ENCODE measurements at places on chromosomes 2 and 18.
A peak's percentile ranks its signal among the peaks of the same experiment; 100 is the strongest.

DNA sequence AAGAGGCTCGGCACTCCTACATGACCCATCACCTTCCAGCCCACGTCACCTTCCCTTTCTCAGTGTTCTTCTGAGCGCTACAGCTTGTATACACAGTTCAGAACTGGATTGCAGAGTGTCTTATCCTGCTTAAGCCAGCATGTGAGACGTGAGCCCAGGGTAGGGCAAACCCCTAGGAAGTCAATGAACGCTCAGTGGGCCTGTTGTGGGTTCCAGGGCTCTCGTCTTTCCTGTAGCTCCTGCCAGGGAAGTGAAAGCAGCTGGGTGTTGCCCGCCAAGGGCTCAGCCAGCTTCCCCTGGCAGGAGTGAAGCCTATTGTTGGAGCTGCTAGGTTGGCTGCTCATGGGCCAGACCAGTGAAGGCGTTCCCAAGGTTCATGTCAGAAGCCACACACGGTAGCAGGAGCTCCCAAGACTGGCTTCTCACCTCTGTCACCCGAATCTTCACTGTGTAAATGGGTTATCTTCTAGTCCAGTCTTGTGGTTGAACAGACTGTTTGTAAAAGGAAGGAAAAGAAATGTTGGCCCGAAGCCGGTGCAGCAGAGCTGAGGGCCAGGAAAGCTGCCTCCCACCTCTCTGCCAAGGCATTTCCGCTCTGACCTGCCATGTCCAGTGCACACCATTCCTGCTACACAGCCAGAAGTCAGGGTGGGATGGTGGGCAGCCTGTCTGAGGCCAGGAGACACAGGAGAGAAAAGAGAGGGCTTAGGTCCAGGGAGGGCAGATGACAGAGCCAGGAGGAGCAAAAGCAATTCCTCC is 69.6 kb upstream of the RMDN2 start:
- peak; percentile 81 for DNase-seq

GRCh38 chr2:82524826-82525225 is 1934.3 kb downstream of the SUCLG1 start:
- no peak for DNase-seq

- no peak for DNase-seq
Measured at GRCh38 chr2:152089238-152089637, 9.6 kb downstream of the CACNB4 start.

DNA sequence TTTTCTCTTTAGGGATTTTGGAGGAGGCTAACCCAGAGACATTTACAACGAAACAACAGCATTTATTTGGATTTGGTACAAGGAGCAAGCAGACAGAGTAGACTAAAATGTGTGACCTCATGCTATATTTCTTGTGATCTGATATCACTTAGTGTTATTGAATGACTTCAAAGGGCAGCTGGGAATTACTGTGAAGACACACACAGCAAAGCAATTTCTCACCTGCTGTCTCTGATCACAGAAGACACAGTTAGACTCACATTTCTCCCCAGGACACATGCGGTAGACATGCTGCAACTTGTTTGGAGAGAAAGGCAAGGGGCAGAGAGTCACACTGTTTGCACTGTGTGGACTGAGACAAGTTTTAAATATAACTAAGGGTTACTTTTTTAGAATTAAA is 67.5 kb downstream of the LTBP1 start:
- DNase-seq = no peak

DNA sequence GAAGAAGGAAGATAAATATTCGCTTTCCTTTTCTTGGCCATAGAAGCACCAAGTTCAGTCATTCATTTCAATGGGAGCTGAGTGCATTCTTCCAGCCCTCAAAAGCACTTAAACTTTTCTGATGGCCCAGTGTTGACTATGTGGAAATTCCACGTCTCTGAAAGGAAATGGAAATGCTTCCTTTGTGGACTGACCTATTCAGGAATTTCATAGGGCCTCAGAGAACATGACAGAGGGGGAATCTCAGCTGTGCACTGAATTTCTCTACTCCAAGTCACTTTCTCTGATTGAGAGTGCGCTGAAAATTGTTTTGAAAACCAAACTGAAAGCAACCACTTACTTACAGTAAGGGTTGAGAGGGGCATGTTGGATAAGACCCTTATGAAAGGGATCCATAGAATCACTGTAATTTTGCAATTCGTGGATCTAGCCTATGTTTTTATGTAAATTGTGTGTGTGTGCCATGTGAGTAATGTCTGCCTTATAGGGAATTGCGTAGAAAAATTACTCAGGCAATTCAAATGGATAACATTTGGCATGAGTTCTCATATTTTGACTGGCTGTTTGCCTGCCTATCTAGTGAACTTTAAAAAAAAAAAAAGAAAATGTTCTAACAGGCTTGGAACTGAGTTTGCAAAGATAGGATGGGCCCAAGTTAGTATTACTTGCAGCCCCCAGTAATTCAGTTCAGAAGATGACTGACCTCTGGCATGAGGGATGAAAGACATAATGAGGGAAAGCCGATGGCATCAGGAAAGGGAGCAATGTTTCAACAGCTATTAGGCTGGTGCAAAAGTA is 437.0 kb downstream of the PTPRM start:
- DNase-seq = no peak

GRCh38 chr2:20635675-20636584 is 15.0 kb downstream of the HS1BP3 start:
- peak; percentile 88 for DNase-seq

DNA sequence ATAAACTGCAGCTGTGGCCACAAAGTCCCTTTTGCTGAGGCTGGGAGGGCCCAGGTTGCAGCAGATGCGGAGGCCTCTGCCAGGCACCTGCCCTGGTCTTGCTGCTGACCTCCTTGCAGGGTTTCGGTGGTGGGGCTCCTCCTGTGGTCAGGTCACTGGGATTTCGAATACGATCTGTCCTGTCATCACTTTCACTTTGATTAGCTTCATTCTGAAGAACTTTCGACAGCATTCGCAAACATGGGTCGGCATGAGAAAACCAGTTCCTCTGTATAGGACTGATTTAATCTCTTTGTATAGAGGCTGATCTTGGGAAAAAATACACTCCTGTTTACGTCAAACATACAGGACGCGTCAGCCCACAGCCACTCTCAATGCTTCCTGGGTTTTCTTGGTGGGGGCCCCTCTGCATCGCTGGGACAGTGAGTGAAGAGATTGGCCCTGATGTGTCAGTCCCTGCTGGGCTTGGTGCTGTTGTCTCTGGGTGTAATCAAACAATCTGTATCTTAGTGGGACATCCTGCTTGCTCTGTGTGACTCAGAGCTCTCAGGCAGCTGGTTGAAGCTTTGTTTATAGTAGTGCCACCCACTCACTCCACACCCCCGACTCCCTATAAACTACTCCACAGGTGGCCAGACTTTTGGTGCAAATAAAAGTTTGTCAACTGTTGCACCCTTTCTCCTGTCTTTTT is 209.4 kb upstream of the CXCR4 start:
- no peak for DNase-seq

DNA sequence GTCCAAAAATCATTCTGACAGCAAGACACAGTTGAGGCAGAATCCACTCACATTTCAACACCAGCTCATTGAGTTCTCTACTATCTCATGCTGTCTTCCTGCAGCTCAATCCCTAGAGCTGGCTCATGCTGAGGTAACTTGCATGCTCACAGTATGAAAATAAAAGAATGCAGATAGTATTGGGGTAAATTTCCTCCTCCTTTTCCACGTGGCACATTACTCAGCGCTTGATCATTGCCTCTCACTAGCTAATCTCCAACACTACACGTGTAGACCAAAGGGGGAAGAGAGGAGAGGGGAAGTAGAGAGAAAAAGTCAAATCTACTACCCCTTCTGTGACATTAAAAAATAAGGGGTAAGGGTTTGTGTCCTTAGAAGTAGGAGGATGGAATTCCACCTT is 300.6 kb downstream of the AFF3 start:
- DNase-seq = no peak

DNA sequence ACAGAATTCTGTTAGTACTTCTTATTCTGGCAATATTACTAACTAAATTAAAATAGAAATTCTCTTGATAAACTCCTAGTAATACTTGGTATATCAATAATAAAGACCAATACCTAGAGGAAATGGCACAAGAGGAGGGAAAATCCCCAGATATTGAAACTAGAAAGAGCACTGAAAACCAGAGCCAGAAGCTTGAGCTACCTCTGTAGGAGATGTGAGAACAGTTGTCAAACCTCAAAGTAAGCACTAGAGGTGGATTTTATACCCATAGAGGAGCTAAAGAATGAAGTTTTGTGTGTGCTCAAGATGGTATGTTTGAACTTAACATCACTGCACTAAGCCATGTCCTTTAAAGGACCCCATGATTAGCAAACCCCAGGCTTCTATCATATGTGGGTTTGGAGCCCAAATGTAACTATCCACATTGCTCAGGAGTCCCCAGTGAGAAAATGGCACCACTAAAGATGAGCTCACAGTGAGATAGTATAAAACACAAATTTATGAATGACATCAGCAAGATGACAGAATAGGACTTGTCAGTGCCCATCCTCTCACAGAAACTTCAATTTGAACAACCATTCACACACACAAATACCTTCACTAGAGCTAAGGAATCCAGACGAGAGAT is 122.1 kb downstream of the PKP4 start:
- no peak for DNase-seq

- DNase-seq = peak; percentile 78
Measured at GRCh38 chr18:50268022-50268747, 1.9 kb upstream of the CFAP53 start.

DNA sequence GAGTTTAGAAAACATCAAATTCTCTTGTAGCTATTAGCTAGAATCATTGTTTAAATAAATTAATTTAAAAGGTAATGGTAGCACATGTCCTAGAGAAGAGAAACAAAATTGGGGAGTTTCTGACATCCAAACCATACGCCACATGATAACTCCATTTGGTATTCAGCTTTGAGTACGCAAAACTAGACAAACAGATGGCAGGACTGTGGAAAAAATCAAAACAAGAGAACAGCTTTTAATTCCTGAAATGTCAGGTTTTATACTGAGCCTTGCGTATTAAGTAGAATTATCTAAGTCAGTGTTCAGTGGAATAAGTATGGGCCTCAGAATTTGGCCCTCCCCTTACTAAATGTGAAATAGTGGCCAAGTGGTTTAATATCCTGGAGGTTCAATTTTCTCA is 82.4 kb upstream of the PDE1A start:
- DNase-seq = no peak

DNA sequence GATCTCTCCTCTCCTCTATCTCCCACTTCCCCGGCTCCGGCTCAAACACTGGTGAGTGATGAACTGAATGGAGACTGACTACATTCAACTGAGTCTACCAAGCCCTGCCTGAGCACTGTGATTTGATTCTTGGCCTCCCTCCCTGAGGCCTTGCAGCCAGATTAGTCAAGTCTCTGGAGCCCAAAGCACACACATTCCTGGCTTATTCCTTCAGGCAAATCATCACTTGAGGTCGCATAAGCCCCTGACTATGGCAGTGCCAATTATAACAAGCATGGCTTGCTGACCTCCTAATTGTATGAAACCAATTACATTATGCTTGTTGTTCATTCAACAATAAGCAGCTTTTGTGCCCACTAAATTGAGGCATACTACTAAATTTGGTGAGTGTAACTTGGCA is 34.6 kb downstream of the EFEMP1 start:
- DNase-seq = peak; percentile 65

All from heart left ventricle (tissue), 16 donors.